IPS DF 6.9 (cell line): ENCODE measurements at places on chromosomes 13 and 19.

- DNase-seq: no peak
Observed at GRCh38 chr13:53694814-53695532, 666.4 kb downstream of the OLFM4 start.

- DNase-seq: no peak
Observed at GRCh38 chr19:40489882-40490230, 23.1 kb downstream of the SPTBN4 start.

DNA sequence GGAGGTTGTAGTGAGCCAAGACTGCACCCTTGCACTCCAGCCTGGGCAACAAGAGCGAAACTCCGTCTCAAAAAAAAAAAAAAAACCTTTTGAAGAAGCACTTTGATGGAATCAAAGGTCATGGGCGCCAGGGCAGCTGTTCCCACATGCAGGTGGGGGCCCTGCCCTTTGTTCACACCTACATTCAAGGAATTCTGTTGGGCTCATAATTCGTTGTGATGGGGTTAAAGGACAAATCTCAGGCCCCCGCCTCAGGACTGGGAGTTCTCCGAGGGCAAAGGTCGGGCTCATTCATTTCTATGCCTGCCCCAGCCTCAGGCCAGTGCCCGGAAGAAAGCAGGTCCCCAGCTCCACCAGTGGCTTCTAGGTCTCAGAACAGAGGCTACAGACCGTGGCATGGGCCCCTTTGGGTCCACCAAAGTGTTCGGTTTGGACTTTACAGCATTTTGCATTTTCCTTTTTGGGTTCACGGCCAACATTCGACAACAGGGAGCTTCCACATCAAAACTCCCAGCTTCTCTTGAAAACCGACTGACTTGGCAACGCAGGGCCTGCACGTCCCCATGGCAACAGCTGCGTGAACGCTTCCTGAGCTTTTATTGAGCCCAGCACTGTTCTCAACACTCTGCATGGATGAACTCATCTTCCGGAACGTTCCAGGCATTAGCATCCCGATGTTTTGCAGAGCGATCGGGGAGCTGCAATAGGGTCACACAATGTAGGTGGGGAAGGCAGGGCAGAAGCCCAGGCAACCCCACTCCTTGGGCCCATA is 10.1 kb upstream of the GTF2F1 start:
- no peak for DNase-seq

DNA sequence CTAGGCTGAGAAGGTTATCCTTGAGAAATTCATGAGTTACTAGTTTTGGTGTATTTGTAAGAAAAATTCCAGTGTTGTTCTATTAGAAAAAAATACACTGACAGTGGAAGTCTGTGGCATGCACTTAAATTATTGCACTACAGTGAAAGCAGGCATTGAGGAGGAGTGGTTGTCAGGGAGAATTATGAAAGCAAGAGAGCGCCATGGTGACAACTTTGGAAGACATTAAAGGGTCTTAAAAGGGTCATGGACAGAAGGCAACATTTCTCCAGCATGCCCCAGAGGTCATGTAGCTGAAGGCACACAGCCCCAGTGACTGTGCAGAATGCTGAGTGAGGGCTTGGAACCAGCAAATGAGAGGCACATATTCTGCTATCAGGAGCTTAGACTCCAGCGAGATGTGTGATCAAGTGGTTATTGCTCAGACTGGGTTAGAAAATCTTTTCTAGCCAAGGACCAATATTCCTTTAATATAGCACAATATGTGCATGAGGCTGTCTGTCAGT is 292.7 kb downstream of the OLFM4 start:
- no peak for DNase-seq

- DNase-seq: no peak
Observed at GRCh38 chr19:42216653-42217519, 591 bp downstream of the DEDD2 start.

DNA sequence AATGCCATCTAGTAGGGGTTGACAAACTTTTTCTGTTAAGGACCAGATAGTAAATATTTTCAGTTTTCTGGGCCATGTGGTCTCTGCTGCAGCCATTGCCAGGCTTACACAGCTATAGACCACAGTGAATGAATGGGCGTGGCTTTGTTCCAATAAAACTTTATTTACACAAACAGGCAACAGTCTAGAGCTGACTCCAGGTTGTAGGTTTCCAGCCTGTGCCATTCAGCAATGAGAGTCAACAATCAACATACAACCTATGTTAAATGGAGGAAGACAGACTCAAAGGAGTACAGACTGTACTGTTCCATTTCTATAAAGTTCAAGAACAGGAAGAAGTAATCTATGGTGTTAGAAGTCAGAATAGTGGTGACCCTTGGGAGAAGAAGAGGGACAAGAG is 15.2 kb upstream of the IZUMO2 start:
- DNase-seq: no peak

- peak; percentile 2 for DNase-seq
Observed at GRCh38 chr19:54674021-54674617, 11.3 kb downstream of the LILRB4 start.

GRCh38 chr19:7678971-7679751 is 1.5 kb upstream of the TRAPPC5 start:
- DNase-seq: no peak

DNA sequence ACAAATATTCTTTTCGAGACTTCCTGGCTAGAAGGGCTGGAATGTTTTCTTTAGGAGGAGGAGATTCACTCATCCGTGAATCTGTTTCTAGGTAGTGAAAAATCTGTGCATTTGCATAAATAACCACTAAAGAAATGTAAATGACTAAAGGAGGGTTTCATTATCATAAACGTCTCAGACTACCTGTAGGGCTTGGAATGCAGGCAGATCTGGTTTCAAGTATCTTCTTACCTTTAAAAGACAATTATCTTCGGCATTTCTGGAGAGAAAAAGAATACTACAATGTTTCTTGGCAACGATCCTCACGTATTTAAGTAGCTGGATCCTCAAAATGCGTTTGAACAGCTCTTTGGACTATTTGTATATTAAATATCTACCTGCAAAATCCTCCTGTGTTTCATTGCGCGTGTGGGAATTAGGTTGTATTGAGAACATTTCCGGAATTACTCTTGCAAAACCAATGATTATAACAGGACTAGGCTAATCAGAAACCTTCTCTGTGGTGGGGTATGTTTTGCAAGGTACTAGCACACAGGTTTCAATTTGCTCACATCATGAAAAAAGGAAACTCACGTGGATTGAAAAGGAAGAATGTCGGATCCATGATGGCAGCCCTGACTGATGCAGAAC is 291.1 kb upstream of the ARGLU1 start:
- DNase-seq: peak; percentile 68

- no peak for DNase-seq
Observed at GRCh38 chr19:29714371-29714952, 599 bp downstream of the C19orf12 start.

- no peak for DNase-seq
Observed at GRCh38 chr13:41075034-41075433, 13.7 kb downstream of the WBP4 start.

DNA sequence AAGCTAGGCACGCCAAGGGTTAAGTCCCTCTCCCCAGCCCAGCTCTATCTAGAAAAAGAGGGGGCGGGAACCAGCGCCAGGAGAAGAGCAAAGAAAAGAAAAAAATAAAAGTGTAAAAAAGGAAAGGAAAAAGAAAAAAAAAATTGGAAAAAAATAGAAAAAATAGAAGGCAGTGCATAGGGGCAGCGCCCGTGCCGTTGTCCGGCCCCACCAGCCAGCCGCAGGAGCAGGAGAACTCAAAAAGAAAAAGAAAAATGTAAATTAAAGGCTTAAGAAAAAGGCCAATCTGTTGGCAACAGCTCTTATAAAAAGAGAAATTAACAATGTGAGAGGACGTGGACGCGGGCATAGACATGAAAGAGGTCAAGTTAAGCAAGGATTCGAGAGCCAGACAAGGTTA is 105.4 kb upstream of the ZNF98 start:
- no peak for DNase-seq
